ENCODE measurements at places on chromosomes 7 and 10.

DNA sequence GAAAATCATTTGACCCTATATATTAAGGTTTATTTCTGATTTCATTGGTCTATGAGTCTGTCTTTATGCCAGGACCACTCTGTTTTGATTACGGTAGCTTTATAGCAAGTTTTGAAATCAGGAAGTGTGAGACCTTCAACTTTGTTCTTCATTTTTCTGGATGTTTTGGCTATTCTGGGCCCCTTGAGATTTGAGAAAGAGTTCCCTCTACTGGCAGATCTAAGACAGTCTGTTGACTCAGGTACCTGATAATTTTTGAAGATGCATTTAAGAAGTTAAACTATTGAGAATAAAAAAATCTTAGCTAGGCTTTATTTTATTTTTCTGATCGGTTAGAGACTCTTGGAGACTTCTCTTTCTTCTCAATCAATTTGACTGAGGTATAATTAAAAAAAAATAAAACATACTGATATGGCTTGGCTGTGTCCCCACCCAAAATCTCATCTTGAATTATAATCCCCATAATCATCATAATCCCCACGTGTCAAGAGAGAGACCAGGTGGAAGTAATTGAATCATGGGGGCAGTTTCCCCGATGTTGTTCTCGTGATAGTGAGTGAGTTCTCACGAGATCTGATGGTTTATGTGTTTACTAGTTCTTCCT, 209.2 kb downstream of the SNX10 start:
- DNase-seq, result peak; percentile 51

DNA sequence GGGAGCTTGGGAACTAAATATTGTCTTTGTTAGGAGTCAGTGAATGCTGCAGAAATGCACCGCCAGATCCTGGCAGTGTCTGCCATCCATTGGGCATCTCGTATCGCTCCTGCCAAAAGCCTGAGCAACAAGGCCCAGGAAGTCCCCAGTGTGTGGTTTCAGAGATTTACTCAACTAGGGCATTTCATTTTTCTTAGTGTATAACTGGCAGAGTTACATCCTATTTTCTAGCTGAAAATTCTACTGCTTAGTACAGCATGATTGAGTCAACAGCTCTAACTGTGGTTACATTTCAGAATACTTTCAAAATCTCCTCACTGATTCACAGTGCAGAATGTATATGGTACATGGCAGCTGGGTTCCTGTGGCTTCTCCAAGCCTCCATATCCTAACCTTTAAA, 95.8 kb upstream of the CREB5 start:
- peak; percentile 87 for DNase-seq

- DNase-seq, result no peak
Measured at GRCh38 chr10:10946801-10947200, 70.9 kb upstream of the CELF2 start.

DNA sequence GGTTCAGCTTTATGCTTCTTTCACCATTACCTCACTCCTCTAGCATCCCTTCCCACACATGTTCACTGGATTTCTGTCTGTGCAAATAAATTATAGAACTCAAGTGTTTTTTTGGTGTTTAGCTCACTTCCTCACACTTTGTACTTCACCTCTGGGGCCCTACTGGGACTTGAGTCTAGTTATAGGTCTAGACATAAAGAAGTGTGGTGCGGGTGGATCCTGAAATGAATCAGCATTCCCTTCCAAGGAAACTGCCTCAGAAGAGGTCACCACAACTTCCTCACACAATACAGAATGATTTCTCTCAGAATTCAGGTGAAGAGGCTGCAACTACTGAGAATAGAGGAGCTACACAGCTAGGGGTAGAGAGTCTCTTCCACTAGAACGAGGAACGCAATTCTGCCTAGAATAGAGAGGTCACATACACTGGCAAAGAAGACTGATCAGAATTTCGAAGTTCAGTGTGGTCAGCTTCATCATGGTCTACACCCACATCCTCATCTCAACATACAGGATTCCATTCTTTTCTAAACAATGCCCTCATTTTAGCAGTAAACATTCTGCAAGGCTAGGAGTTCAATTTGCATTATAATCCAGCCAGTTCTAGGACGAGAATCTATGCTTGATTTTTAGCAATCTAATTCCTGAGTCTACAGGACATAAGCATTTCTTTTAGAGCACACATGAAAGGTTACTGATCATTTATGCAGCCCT, 938.7 kb upstream of the PHF14 start:
- no peak for DNase-seq

DNA sequence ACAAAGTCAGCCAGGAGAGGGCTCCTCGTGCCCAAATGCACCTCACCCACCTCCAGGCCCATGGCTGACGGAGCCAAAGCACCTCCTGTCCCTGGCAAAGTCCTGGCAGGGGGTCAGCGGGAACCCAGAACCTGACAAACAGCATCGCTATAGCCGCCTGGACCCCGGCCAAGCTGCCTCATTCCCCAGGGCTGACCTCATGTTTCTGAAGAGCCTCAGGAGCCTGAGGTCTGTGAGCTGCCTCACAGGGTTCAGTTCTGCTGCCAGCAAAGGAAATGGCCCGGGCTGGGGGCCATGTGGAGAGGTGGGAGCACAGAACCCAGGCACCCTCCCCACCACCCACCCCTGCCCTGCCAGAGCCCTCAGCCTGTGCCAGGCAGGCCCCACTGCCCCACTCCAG, 4.2 kb upstream of the NANOS1 start:
- DNase-seq, result peak; percentile 78

DNA sequence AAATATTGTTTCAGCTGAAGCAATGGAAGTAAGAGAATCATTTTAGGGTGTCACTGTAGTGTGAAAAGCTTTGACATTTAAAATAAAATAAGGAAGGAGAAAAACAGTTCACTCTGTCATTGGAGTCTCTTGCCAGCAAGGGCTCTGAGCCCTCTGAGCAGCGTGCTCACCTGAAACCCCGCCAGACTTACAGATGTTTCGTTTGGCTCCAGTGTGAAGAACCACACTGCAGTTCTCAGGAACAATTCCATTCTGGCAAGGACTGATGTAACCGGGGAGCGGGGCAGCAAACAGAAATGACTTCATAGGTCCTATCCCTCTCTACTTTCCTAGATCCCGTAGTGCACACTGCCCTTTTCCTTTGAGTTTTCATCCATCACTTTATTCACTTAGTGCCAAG, 164.3 kb downstream of the CELF2 start:
- DNase-seq, result peak; percentile 56

GRCh38 chr7:139915268-139915863, 86.3 kb downstream of the TBXAS1 start:
- DNase-seq, result peak; percentile 53

GRCh38 chr10:21505711-21506278, 19.7 kb downstream of the SKIDA1 start:
- no peak for DNase-seq

GRCh38 chr7:93551063-93551895, 23.2 kb downstream of the CALCR start:
- DNase-seq, result peak; percentile 67

DNA sequence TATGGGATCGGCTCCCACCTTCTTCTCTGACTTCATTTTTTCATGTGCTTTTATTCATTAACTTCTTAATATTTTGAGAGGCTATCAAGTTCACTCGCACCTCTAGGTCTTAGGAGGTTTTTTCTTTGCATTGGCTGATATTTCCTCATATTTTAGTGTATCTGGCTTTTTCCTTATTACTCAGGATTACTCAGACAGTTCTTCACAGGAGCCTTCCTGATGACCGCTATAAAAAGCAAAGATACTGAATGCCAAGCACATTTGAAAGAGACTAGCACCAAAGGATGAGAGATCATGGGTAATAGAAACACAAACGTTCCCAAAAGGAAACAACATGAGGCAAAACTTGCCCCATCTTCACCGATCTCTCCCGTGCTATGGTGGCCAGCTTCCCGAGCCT, 409.2 kb upstream of the KLF6 start:
- DNase-seq, result peak; percentile 62

DNA sequence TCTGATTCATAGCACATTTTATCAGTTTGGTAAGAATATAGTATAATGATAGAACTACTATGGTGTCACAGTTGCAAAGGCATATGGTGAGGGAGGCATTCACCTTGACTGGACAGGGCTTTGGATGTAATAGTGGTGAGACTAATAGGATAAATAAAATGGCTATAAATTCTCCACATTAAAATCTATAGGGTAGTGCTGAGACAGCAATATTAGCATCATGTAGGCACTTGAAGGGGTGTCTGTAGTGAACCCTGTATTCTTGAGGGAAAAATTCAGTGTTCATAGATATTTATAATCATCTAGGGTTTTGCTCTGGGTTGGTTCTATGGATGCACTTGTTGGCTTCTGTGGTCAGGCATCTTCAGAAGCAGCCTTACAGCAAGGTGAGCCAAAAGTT, 59.3 kb upstream of the ICA1 start:
- DNase-seq, result no peak

GRCh38 chr10:75448166-75448565, 16.7 kb downstream of the LRMDA start:
- DNase-seq, result no peak

GRCh38 chr10:77267703-77268675, 369.6 kb downstream of the KCNMA1 start:
- peak; percentile 48 for DNase-seq

DNA sequence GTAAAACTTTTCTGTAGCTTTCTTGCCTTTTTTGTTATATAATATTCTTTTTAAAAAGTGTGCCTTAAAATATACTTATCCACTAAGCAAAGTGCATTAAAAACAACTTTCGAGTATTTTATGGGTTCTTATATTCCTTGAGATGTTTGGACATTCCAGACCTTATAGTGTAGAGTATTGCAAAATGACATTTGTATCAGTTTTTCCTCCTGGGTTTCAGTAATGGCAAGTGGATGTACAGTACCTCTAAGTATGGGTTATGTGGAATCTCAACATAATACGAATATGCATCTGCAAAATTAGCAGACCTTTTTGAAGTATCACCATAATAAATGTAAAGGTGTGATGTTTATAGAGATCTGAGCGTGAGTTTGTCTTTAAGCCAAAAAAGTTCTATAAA, 2.7 kb downstream of the CDK13 start:
- peak; percentile 15 for DNase-seq

DNA sequence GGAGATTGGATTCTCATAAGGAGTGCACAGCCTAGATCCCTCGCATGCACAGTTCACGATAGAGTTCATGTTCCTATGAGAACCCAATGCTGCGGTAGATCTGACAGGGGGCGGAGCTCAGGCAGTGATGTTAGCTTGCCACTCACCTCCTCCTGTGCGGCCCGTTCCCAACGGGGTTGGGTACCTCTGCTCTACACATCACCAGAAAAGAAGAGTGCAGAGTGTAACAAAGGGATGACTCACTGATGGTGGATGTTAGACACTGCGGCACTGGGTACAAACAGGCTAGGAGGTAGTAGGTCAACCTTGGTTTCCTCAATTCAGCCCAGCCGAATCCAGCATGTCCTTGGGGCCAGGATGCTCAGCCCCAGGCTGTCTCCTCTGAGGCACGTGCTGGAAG, 66.8 kb upstream of the CHST15 start:
- no peak for DNase-seq

DNA sequence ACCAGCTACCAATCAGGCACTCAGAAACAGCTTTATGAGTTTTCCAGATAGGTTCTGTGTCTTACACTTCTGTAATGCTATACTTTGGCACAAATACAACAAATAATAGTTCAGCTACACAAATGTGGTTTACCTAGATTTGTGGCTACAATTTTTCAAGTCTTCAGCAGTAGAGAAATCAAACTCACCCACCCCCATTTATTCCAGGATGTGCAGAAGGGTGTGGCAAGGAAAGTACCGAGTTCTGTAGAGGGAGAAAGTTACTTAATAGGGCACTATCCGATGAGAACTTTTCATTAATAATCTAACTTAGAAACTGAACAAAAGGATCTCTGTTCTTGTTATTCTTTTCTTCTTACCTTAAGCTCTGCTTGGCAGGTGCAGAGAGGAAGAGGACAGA, 30.3 kb upstream of the ATP6V0A4 start:
- DNase-seq, result no peak

DNA sequence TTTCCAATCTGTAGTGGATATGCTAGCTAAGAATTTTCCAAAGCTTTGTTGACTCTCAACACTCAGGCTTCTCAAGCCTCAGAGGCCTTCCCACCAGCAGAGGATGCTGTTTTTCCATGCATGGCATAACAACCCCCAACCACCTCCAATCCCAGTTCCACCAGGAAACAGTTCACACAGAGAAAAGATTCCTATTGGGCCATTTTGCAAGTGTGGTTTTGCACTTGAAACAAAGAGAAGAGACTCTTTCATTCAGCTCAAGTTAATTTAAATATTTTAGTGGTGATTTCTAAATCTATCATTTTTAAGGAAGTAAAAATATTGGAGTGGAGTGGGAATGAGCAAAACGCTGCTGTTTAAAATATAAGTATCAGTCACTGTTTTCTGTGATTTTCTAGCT, 105.6 kb upstream of the COL1A2 start:
- peak; percentile 90 for DNase-seq

GRCh38 chr10:58570979-58571378, 58.3 kb downstream of the BICC1 start:
- peak; percentile 59 for DNase-seq

DNA sequence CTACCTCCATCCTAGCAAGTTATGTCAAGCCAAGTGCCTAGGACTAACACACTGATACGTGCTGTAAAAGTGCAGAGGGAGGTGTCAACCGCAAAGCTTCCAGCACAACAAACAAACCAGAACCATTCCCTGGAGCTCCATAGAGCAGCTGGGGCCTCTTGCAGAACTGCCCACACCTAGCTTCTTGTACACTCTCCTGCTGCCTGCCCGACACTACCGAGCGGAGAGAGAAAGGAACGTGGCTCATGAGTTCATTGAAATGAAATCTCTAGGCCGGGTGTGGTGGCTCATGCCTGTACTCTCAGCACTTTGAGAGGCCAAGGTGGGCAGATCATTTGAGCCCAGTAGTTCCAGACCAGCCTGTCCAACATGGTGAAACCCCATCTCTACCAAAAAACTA, 73.5 kb downstream of the MKI67 start:
- no peak for DNase-seq

GRCh38 chr10:114767986-114768821, 53.4 kb upstream of the FHIP2A start:
- DNase-seq, result no peak

DNA sequence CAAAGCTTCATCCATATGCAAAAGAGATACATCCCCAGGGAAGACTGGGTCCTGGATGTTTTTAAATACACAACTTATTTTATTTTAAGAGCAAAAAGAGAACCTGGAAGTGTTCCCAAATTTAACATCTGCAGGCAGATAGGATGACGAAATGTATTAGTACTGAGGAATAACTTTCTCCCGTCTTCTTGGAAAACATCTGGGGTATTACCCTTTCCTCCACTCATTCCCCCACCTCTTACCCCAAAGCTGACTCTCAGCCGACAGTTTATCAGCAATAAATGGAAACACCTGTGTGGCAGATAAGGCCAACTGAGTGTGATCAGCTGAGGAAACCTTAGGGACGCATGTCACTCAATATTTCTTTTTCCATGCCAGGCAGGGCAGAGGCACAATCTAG, 435.6 kb upstream of the NPVF start:
- DNase-seq, result peak; percentile 53
